ENCODE measurements at places on chromosomes 4 and X. TPM values are rescaled to one million over a fixed set of nuclear protein-coding genes. Genes with fewer than 3 reads are reported as not detected.

NWD2 gene
- 0.02 TPM for polyA plus RNA-seq

PWWP3B gene
- polyA plus RNA-seq: 6.9 TPM

SPIN2A gene
- 0.70 TPM for polyA plus RNA-seq

DDX53 gene
- not detected for polyA plus RNA-seq

GLRB gene
- polyA plus RNA-seq: 7.1 TPM

DIPK2B gene
- 5.5 TPM for polyA plus RNA-seq

CDX4 gene
- polyA plus RNA-seq: not detected

GAGE13 gene
- not detected for polyA plus RNA-seq

SPON2 gene
- 10.1 TPM for polyA plus RNA-seq

POU3F4 gene
- polyA plus RNA-seq: not detected

BCLAF3 gene
- 4.2 TPM for polyA plus RNA-seq
